ENCODE measurements at places on chromosomes 6 and 20. TPM values are rescaled to one million over a fixed set of nuclear protein-coding genes. Genes with fewer than 3 reads are reported as not detected.

DNA sequence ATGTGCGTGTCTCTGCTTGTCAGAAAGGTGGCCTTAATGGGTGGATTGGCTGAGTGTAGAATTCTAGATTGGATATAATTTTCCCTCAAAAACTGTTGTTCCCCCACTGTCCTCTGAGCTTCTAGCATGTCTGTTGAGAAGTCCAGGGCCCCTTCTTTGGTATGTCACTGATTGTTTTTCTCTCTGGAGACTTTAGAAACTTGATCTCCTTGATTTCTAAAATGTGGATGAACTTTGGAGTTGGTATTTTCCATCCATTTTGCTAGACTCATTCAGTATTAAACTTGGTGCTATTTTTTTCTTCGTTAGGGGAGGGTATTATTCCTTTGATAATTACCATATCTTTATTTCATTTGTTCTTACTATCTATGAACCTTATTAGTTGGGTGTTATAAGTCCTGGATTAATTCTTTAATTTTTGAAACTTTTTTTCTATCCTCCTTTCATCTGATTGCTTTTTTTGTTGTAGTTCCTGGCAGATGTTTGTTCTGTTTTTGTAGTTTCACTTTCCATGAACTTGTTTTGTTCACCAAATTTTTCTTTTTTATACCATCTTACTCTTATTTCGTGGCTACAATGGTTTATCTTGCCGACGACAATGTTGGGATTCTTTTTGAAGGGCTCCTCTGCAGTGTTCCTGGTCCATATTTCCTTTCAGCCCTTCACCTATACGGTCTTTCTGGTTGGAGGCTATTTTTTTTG lies 68.4 kb downstream of the ARID1B start:
- no peak for DNase-seq

DNA sequence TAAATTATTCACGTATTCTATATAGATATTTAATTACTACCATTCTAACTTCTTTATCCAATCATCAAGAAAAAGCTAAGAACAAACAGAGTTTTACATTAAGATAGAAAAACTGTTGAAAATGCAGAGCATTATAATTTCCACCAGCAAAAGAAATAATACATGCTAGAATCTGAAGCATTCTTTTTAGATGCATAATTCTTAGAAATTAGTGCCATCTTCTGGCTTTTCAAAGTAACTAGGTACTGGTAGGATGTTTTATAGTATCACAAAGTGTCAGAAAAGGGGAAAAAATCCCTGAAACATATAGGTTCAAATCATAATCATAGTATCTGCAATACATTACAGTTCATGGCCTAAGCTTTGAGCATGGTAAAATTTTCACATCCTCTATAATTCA lies 178.9 kb downstream of the PHF3 start:
- no peak for DNase-seq

- DNase-seq: peak; percentile 31
Observed at GRCh38 chr6:15329197-15329671, 83.4 kb downstream of the JARID2 start.

DNA sequence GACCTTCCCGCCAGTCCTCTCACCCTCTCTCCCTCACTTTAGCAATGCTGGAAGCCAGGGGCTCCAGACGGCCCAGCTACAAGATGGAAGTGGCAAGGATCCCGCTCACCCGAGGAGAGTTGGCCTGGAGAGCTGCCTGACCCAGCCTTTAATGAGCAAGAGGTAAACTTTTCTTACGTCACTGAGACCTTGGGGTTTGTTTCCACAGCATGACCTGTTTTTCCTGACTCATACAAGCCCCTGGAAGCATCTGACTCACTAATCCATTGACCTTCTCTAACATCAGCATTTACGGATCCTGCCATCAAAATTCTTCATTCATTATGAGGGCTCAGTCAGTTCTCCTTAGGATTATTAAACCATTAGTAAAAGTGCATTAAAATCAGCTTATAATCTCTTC lies 120.4 kb downstream of the MYLK4 start:
- peak; percentile 43 for DNase-seq

DNA sequence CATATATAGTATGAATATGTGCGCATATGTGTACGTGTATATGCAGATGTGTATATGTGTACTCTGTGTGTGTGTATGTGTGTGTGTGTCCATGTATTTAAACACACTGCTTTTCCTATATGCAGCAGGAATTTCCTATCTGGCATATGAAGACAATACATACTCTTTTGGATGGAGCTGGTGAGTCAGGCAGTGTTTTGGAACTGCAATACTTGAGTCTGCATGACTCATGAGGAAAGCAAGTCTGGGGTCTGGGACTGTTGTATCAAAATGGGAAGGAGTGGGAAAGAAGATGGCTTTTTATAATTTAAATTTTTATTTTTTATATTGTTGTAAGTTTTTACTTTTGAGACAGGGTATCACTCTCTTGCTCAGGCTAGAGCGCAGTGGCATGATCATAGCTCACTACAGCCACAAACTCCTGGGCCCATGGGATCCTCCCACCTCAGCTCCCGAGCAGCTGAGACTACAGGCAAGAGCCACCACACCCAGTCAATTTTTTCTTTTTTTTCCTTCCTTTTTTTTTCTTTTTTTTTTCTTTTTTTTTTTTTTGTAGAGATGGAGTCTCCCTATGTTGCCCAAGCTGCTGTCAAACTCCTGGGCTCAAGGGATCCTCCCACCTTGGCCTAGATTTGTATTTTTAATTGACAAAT lies 72.2 kb downstream of the ATXN1 start:
- no peak for DNase-seq

GRCh38 chr6:139126255-139126654 lies 8.6 kb upstream of the HECA start:
- DNase-seq: no peak

DNA sequence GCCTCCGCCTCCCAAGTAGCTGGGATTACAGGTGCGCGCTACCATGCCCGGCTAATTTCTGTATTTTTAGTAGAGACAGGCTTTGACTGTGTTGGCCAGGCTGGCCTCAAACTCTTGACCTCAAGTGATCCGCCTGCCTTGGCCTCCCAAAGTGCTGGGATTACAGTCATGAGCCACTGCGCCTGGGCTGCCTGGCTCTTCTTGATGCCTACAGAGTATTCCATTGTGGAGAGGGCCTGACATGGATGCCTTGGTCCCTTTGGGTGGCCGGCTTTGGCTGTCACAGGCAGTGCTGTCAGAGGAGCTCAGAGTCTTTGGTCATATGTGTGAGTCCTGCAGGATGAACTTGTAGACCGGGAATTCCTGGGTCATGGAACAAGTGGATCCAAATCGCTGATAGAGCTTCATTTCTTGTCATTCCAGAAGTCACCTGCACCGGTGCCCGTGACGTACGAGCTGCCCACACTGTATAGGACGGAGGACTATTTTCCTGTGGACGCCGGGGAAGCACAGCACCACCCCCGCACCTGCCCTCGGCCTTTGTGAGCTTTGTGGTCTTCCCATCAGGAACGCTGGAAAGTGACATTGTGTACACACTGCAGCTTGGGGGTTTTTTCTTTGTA lies 55.1 kb downstream of the ADNP start:
- no peak for DNase-seq

GRCh38 chr20:21109144-21109543 lies 3.0 kb upstream of the LINC00237 start:
- DNase-seq: no peak

- DNase-seq: peak; percentile 54
Observed at GRCh38 chr6:71473926-71474325, 185.3 kb downstream of the OGFRL1 start.

GRCh38 chr6:45423111-45423823 lies 45.5 kb upstream of the SUPT3H start:
- DNase-seq: peak; percentile 41

SPATA2 gene
- 6.8 TPM for total RNA-seq

SLC35F1 gene
- 1.6 TPM for total RNA-seq

TAAR8 gene
- total RNA-seq: not detected

SPATS1 gene
- not detected for total RNA-seq

GDAP1L1 gene
- 0.21 TPM for total RNA-seq

METTL24 gene
- total RNA-seq: 1.7 TPM

All from left cardiac atrium (tissue), 4 donors.